ENCODE measurements at places on chromosomes 16 and 17.

GRCh38 chr17:65433592-65433991 lies 127.9 kb downstream of the AXIN2 start:
- DNase-seq: no peak

DNA sequence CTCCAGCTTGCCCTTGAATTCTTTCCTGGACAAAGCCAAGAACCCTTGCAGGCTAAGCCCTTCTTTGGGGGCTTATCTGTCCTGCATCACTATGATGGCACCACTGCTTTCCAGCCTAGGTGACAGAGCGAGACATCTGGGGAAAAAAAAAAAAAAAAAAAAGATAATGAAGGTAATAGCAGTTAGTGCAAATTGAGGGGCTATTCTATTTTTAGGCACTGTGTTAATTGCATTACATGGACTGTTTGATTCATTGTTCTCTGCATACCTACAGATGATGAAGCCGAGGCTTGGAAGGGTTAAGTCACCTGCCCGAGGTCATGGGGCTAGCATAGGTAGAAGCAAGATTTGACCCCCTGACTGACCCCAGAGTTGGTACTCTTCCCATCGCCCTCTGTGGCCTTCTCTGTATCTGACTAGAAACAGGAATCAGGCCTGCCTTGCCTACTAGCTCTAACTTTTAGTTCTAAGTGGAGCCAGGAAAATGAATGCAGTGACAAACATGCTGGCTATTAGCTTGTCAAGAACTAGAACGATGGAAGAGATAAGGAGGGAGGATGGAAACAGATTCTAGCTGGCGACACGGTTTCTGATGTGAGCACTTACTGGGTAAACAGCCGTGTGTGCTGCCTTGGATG lies 312.1 kb downstream of the SNX29 start:
- DNase-seq: no peak

DNA sequence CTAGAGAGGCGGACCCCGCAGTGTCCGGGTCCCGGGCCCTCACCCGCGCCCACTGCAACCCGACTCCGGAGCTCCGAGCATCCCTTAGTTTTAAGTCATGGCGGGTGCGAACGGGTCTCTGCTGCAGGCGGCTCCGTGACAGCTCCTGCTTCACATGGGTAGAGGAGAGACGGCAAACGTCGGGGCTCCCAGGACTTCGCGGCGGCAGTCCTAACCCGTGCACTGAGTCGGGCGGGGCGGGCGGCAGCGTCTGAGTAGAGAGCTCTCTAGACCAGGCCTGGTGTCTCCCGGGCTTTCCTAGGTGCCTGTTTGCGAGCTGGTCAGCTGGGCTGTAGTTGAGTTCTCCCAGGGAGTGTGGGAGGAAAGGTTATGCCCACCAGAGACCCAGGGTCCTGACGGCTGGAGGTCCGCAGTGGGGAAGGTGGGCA lies 345 bp downstream of the TSC2 start:
- DNase-seq: no peak

GRCh38 chr17:11704041-11704440 lies 105.8 kb downstream of the DNAH9 start:
- DNase-seq: no peak

DNA sequence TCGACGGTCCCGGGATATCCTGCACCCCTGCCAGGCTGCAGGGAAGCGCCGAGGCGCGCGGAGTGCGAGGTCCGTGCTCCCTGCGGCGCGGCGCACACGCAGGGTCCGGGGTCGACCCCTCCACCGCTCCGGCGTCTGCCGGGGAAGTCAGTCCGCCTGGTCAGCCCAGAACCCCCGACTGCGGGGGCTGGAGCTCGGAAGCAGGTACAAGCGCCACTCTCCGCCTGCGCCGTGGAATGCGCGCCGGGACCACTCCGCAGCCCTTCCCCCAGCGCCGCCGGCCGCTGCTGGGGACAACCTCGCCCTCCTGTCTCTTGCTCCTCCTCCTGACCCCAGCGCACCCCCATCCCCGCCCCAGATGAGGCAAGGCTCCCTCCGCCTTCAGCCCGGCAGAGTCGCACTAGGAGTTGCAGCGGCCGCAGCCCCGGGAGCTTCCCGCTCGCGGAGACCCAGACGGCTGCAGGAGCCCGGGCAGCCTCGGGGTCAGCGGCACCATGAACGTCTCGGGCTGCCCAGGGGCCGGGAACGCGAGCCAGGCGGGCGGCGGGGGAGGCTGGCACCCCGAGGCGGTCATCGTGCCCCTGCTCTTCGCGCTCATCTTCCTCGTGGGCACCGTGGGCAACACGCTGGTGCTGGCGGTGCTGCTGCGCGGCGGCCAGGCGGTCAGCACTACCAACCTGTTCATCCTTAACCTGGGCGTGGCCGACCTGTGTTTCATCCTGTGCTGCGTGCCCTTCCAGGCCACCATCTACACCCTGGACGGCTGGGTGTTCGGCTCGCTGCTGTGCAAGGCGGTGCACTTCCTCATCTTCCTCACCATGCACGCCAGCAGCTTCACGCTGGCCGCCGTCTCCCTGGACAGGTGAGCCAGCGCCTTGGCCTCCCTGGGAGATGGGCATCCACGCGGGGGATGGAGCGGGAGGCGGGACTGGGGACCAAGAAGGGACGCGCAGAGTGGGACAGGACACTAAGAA lies at the start of gene GALR2:
TSS of gene GALR2 (plus strand) at position 392 of the 974 bp plus-strand sequence. CDS start at position 495, 103 bp downstream.
- no peak for DNase-seq

DNA sequence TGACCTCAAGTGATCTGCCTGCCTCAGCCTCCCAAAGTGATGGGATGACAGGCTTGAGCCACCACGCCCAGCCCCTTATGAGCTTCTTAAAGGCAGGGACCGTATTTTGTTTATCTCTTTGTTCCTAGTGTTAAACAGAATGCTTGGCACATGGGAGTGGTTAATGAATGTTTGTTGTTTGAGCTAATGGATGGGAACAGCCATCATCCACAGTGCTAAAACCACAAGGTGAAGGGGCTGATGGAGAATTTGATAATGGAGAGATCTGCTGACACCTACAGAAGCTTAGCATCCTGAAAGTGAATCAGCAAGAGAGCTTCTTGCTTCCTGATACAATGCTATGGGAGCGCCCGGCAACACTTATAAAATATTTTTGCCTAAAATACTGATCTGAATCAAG lies 8.6 kb upstream of the CDH1 start:
- no peak for DNase-seq

DNA sequence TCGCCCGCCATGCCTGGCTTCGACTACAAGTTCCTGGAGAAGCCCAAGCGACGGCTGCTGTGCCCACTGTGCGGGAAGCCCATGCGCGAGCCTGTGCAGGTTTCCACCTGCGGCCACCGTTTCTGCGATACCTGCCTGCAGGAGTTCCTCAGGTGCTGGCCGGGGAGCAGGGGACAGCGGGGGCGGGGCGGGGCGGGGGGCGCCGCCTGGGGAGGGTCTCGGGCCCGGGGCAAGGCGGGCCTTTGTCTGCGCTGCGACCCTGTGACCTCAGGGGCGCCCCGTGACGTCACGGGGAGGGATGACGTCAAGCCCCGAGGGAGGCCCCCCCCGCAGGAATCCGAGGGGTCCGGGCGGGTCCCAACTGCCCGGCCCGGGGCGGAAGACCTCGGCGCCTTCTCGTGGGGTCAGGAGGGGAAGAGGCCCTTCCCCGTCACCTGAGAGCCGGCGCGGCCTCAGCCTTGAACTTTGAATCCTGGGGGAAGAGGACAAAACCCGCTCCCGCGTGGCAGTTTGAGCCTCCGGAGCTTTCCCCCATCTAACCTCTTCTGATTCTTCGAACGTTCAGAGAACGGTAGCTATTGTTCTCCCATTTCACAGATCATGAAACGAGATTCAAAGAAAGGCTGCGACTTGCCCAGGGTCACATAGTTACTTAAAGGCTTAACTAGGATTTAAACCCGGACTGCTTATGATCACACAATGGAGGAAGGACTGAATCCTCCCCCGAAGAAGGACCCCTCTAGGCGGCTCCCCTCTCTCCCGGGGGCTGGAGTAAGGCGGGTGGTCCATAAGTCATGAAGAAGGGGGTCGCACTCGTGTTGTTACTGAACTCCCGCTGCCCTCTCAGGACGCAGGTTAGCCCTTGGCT lies 527 bp downstream of the TRAF4 start:
- peak; percentile 67 for DNase-seq

DNA sequence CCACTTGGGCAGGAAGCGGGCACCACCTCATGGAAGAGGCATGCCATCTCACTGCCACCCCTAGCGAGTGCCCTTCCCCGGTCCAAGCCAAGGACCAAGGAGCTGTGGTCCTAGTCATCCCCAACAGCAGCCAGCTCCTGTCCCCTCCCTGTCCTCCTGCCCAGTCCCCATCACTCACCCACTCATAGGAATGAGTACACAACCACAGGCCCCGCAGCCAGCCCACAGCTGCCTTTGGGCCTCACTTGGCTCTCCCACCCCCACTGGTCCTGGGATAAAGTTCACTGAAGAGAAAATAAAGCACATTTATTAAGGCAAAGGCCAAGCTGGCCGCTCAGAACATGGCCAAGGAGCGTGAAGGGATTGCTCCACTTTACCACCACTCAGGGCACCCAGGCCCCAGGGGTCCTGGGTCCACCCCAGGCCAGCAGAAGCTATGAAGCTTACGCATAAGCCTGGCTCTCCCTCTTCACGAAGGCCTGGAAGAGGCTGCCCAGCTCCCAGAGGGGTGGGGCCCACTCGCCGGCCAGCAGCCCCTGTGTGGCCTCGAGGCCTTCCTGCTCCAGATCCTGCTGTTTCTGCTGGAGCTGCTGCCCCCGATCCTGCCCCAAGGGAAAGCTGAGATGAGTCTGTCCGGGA lies 3.6 kb downstream of the SCRN2 start:
- no peak for DNase-seq

GRCh38 chr17:70111201-70111600 lies 36.2 kb downstream of the KCNJ16 start:
- DNase-seq: no peak

GRCh38 chr17:13030459-13031300 lies 12.9 kb upstream of the ELAC2 start:
- no peak for DNase-seq

DNA sequence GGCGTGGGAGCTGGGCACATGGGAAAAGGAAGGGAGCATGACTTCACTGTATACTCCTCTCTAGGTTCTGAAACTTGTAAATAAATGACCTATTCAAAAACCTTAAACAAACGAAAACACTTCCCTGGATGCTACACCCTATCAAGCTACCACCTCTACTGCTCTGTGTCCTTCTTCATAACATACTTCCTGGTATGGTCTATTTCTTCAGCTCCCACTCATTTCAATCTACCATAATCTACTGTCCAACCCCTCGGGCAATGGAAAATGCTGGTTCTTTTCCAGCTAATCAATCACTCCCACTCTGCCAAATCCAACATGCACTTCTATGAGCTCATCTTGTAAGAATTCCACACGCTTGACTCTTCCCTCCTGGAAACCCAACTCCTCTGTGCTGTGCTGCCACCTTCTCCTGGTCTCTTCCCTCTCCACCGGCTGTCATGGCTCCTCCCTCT lies 42.4 kb downstream of the AMFR start:
- no peak for DNase-seq

DNA sequence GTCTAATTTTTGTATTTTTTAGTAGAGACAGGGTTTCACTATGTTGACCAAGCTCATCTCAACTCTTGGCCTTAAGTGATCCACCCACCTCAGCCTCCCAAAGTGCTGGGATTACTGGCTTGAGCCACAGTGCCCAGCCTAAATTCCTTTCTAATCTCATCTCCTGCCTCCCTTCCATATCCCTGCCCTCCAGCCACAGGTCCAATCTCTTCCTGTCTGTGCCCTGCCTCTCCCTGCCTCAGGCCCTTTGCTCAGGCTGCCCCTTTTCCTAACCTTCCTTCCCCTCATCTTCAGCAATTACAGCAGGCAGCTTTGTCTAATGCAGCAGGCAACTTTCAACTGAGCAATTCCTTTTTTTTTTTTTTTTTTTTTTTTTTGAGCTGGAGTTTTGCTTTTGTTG lies 46.8 kb downstream of the CFAP20 start:
- no peak for DNase-seq

GRCh38 chr17:28519236-28519635 lies 13.1 kb downstream of the FOXN1 start:
- no peak for DNase-seq

- DNase-seq: no peak
Observed at GRCh38 chr17:48012151-48012520, 25.5 kb downstream of the COPZ2 start.

DNA sequence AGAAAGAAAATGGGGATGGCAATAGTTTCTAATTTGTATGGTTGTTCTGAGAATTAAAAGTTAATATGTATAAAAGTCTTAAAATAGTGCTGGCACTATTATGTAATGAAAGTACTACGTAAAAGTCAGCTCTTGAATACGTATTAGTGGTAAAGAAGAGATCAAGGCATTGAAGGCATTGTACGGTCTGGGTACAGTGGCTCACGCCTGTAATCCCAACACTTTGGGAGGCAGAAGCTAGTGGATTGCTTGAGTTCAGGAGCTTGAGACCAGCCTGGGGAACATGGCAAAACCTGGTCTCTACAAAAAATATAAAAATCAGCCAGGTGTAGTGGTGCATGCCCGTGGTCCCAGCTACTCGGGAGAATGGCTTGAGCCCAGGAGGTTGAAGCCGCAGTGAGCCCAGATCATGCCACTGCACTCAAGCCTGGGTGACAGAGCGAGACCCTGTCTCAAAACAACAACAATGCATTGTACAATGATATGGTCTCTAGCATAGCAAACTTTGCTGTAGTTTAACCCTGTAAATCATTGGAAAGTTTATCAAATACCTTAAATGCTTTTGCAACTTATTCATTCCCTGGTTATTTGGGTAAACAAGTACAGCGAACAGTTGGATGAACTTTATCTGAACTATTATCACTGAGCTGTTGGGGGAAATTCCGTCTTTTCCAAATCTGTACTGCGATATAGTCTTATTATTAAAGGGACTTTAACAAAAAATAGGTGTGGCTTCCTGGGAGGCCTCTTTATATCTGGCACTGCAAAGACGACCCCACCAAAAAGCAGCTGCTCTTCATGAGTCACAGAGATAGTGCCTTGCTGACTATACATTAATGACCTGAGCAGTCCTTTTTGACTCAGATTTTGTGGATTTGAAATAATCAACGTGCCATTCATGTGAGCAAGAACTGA lies 73.6 kb downstream of the GPRC5B start:
- DNase-seq: no peak

- no peak for DNase-seq
Observed at GRCh38 chr17:77345260-77345910, 204.6 kb downstream of the SEC14L1 start.

DNA sequence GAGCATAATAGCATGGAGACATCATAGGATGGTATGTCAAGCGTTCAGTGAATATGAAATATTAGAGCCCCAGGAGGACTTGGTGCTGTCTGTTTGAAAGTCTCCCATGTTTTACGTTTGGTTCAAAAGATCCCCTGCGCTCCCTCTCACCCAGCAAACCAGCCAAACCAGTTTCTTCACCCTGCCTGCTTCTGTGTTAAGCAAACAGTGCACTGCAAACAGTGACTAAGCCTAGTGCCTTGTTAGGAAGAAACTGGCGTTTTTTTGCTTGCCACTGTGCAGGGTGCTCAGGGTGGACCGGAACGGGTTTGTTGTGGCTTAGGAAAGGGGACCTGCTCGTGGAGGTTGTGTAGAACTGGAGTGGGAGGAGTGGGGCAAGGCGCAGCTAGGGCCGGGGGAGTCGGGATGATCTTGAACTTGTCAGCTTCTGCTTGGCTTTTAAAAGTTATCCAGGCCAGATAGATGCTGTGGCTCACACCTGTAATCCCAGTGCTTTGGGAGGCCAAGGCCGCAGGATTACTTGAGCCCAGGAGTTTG lies 7.7 kb downstream of the CDH1 start:
- no peak for DNase-seq
